ENCODE measurements at places on chromosomes 2 and 18.

- DNase-seq = no peak
These were observed 47.9 kb downstream of the FER1L5 start for GRCh38 chr2:96690306-96691021.

- DNase-seq = no peak
These were observed 401.8 kb downstream of the KCNJ3 start for GRCh38 chr2:155100261-155100660.

- DNase-seq = no peak
These were observed 218.7 kb downstream of the CMPK2 start for GRCh38 chr2:6647046-6647445.

DNA sequence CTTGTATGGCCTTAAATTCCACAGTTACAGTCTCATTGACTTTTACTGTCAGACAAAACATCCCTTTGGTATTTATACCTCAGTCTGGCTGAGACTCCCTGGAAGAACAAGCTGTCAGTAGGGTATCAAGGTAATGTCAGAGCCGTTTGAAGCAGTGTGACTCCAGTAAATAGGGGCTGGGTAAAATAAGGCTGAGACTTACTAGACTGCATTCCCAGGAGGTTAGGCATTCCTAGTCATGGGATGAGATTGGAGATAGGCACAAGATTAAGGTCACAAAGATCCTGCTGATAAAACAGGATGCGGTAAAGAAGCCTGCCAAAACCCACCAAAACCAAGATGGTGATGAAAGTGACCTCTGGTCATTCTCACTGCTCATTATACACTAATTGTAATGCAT, 219.5 kb upstream of the SKOR2 start:
- no peak for DNase-seq

Measured in fibroblast of villous mesenchyme (primary cell).